ENCODE measurements at places on chromosomes 13 and 19. TPM values are rescaled to one million over a fixed set of nuclear protein-coding genes. Genes with fewer than 3 reads are reported as not detected.

The LGALS7 gene
- not detected for total RNA-seq

The SERTM1 gene
- not detected for total RNA-seq

The ZNF20 gene
- 4.1 TPM for total RNA-seq

The GJA3 gene
- total RNA-seq, result 0.16 TPM

The CGB1 gene
- not detected for total RNA-seq

GRCh38 chr13:95275322-95276036, 25.8 kb downstream of the ABCC4 start:
- no peaks in the 10 kb centered on the region for H3K27me3 ChIP-seq
- H3K4me1 ChIP-seq, result no peaks in the 10 kb centered on the region
- H3K4me3 ChIP-seq, result no peak overlapping the region
- H3K27ac ChIP-seq, result no peak overlapping the region
- no peak for DNase-seq
- H3K36me3 ChIP-seq, result no peaks in the 10 kb centered on the region

DNA sequence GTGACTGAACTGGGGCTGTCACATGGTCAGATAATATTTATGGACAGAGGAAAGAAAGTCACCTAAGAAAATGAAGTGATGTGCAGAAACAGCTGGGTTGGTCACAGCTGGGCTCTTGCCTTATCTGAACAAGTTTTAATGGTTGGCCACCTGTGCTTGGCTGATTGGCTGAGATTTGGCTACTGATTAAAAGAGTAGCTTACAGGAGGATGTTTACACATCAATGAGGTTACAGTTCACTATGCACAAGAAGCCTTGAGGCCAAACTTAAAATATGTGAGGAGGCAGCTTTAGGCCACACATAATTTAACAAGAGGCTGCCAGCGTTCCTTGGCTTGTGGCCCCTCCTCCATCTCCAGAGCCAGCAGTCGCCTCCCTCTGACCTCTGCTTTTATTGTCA, 99.2 kb upstream of the C1QTNF9B start:
- no peak overlapping the region for H3K27ac ChIP-seq
- no peak for DNase-seq
- no peaks in the 10 kb centered on the region for H3K36me3 ChIP-seq
- no peak overlapping the region for H3K4me3 ChIP-seq
